A375 (cell line): ENCODE measurements at places on chromosomes 6 and 20. TPM values are rescaled to one million over a fixed set of nuclear protein-coding genes. Genes with fewer than 3 reads are reported as not detected.

The BTNL2 gene
- total RNA-seq = not detected in 2 replicates

The GHRH gene
- not detected in 2 replicates for total RNA-seq

The PRR18 gene
- not detected in 2 replicates for total RNA-seq

The CCDC170 gene
- 0.45 TPM in 1 of 2 replicates, not detected in the other for total RNA-seq

The TMEM217 gene
- not detected in 2 replicates for total RNA-seq

The KHDC1 gene
- not detected in 2 replicates for total RNA-seq

The DNMT3B gene
- total RNA-seq = 2.8 and 4.1 TPM in 2 replicates

The TNNC2 gene
- total RNA-seq = 1.7 TPM in 1 of 2 replicates, not detected in the other

The DTNBP1 gene
- 6.5 and 7.7 TPM in 2 replicates for total RNA-seq

The LY86 gene
- total RNA-seq = not detected in 2 replicates

The WFDC9 gene
- not detected in 2 replicates for total RNA-seq

The CLDN20 gene
- 0.11 TPM in 1 of 2 replicates, not detected in the other for total RNA-seq

The RCAN2 gene
- total RNA-seq = 0.05 and 0.34 TPM in 2 replicates

The RIN2 gene
- total RNA-seq = 10.9 and 11.4 TPM in 2 replicates

The HLA-DQA2 gene
- 3.1 and 3.8 TPM in 2 replicates for total RNA-seq

The GLO1 gene
- total RNA-seq = 104 and 117 TPM in 2 replicates

The SNX5 gene
- total RNA-seq = 221 and 236 TPM in 2 replicates

The DEFB124 gene
- not detected in 2 replicates for total RNA-seq

The VIP gene
- not detected in 2 replicates for total RNA-seq

The ENPP5 gene
- total RNA-seq = not detected in 2 replicates

The DUSP22 gene
- total RNA-seq = 11.6 TPM in 2 replicates

The C6orf58 gene
- total RNA-seq = not detected in 2 replicates

The MUC22 gene
- not detected in 2 replicates for total RNA-seq

The CASS4 gene
- 0.03 and 0.04 TPM in 2 replicates for total RNA-seq

The SLC17A2 gene
- not detected in 2 replicates for total RNA-seq

The FLRT3 gene
- 15.0 and 17.4 TPM in 2 replicates for total RNA-seq

The GPLD1 gene
- total RNA-seq = 0.34 and 1.4 TPM in 2 replicates

The FAM209B gene
- total RNA-seq = 1.1 TPM in 1 of 2 replicates, not detected in the other

The SAMD3 gene
- 0.19 and 0.64 TPM in 2 replicates for total RNA-seq
